Ureter (tissue), 1 donor: ENCODE measurements at places on chromosomes 16 and 17.

GRCh38 chr17:43830510-43831140 lies 2.3 kb downstream of the MPP3 start:
- no peak for DNase-seq

- no peak for DNase-seq
Measured at GRCh38 chr16:89233678-89234490, 16.4 kb downstream of the ZNF778 start.

DNA sequence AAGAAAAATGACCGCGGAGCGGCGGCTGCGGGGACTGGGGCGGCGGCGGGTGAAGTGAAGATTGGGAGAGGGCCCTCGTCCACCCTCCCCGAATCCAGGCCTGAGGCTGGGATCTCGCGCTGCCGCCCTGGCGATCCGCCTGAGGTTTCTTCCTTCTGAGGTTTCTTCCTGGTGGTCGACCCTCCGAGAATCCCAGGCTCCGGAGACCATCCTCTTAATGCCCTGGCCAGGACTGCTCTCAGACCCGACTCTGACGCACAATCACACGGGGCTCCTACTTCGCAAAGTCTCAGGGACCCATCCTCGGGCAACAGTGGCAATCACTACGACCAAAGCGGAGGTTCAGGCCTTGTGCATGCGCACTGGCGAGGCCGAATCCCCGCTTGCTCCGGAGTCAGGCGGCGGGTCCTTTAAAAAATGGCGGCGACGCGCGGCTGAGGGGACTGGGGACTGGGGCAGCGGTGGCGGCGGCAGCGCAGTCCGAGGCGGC lies 18.0 kb upstream of the KCNJ18 start:
- DNase-seq = no peak

GRCh38 chr17:17343896-17344506 lies 40.8 kb downstream of the NT5M start:
- no peak for DNase-seq

DNA sequence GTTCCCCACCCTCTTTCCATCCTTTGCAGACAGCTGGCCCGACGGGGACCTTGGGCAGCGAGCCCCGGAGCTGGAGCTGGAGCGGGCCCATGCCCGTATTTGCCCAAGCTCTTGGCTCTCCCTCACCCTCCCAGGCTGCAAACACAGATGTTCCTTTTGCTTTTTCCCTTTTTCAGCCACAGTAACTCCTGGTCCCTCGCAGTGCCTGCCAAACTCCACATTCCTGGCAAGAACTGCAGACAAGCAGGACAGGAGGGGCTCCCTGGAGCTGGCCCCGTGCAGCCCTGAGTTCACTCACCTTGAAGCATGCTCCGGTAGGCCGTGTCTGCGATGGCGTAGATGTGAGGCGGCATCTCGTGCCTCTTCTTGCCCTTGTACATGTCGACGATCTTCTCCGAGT lies 33.9 kb downstream of the MYH11 start:
- DNase-seq = peak; percentile 79
